Stimulated activated naive CD8-positive, alpha-beta T cell treated with anti-CD3 and anti-CD28 coated beads, Interleukin-15, amount 100 ng/mL, for 72 hours (primary cell): ENCODE measurements at places on chromosomes 5 and 9.

GRCh38 chr9:87513880-87514535 is 16.3 kb downstream of the DAPK1 start:
- DNase-seq: no peak

DNA sequence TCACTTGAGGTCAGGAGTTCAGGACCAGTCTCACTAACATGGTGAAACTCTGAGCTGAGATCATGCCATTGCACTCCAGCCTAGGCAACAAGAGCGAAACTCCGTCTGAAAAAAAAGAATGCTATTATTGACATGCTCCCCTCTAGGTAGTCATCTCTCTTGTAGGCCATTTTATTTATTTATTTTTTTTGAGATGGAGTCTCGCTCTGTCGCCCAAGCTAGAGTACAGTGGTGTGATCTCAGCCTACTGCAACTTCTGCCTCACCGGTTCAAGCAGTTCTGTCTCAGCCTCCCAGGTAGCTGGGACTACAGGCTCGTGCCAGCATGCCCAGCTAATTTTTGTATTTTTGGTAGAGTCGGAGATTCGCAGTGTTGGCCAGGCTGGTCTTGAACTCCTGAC is 20.6 kb upstream of the NIM1K start:
- DNase-seq: no peak

- no peak for DNase-seq
These were observed 1.2 kb upstream of the ADAMTS6 start for GRCh38 chr5:65482736-65483545.

GRCh38 chr5:156584871-156585270 is 257.9 kb downstream of the SGCD start:
- no peak for DNase-seq

GRCh38 chr9:115349542-115349941 is 231.6 kb upstream of the TNC start:
- no peak for DNase-seq

DNA sequence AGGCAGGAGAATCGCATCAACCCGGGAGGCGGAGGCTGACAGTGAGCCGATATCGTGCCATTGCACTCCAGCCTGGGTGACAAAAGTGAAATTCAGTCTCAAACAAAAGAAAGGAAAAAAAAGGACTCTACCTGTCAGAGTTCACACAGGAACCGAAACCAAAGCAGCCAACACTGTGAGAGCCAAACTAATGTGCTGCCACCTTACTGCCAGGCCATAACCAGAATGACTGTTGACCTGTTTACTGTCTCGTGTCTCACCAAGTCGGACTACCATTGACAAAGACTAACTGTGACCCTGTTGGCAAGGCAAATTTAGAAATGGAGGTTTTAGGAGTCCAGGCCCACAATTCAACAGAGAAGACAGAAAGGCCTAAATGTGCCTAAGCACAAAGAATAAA is 112.4 kb downstream of the ANXA2R start:
- DNase-seq: no peak
